HAP-1 (cell line): ENCODE measurements at places on chromosomes 13 and 19.

GRCh38 chr19:13214036-13214730 is 64.0 kb downstream of the IER2 start:
- DNase-seq, result no peak

GRCh38 chr13:41312176-41312500 is 1.1 kb downstream of the NAA16 start:
- DNase-seq, result peak; percentile 64

DNA sequence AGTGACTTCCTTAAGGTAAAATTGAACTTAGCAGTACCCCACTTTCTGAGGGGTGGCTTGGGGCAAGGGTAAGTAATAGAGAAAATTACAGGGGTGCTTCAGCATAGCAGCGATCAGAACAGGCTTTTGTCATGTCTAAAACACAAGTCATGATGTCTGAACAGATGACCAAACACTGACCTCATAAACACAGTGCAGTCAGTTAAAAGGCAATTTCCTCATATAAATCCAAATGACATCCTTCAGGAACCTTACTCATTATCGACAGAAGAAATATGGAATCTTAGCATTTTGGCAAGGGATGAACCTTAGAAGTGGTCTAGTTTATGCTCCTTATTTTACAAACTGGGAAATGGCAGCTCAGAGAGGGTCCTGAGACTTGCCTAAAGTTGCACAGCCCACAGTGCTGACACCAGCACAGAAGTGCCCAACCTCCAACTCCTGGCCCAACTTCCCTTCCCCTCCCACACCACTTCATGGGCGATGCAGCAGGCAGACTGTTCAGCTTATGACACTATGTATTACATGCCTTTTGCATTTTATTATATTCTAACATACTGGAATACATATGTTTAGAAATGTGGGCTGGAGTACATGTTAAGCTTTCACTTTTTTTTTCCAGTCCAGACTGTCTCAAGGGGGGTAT is 3.6 kb downstream of the GJA3 start:
- no peak for DNase-seq

- DNase-seq, result peak; percentile 16
Observed at GRCh38 chr13:106882246-106882645, 314.3 kb upstream of the ARGLU1 start.
